Activated T-helper 1 cell treated with anti-CD3 and anti-CD28 coated beads, Interleukin-2, amount 50 U/mL, for 16 hours (primary cell): ENCODE measurements at places on chromosomes 13 and 19.

- no peak for DNase-seq
These were observed 107.2 kb downstream of the NALCN start for GRCh38 chr13:101309014-101309619.

DNA sequence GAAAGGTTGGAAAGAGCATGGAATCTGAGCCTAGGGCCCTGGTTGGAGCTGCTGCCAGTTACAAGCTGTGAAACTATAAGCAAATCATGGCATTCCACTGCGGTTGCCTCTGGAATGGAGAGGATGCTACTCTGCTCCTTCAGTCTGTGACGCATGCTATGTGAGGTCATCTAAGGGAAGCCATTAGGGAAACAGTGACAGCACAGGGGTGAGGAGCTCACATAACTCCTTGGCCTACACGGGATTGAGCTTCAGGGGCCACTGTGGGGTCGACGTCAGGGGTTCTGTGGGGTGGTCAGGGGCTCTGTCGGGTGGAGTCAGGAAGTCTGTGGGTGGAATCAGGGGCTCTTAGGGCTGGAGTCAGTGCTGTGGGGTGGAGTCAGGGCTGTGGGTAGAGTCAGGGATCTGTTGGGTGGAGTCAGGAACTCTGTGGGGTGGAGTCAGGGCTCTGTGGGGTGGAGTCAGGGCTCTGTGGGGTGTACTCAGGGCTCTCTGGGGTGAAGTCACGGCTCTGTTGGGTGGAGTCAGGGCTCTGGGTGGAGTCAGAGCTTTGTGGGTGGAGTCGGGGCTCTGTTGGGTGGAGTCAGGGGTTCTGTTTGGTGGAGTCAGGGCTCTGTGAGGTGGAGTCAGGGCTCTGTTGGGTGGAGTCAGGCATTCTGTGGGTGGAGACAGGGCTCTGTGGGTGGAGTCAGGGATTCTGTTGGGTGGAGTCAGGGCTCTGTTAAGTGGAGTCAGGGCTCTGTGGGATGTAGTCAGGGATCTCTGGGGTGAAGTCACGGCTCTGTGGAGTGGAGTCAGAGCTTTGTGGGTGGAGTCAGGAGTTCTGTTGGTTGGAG is 35.8 kb upstream of the MEDAG start:
- DNase-seq: no peak

DNA sequence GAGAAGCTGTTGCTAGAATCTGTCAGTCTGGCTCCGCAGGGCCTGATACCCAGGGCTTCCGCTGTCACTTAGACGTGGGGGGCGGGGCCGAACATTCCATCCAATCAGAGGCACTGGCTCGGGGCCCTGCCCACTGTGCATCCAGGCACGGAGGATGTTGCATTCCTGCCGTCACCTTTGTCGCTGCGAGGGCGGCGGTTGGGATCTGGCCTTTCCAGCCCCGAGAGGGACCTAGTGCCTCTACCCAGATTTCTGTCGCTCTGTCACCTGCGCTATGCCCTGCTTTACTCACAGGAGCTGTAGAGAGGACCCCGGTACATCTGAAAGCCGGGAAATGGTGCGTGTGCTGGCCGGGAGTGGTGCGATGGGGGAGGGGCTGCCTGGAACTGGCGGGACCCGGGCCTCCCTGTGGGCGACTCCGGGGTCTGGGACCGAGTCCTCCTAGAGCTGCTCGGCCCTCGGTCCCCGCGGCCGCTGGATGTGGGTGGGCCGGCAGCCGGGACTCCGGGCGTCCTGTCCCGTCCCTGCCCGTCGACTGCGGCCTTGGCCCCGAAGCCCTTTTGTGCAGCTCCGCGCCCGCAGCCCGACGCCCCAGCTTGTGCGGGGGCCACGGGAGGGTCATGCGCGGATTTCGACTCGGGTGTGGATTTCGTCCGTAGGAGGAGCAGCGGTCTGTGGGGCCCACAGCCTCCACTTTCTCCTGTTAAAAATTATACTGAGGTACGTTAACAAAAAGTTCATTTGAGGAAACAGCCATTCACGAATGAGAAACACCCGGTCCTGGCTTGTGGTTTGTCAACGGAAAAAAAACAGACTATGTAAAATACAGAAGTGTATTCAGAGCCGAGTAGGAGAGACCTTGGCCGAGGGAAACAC is at the start of gene ZNF439:
TSS of gene ZNF439 (plus strand) at position 133 of the 876 bp plus-strand sequence. CDS start at position 275, 142 bp downstream.
- DNase-seq: peak; percentile 81

GRCh38 chr13:98556968-98557631 is 19.8 kb downstream of the STK24 start:
- no peak for DNase-seq

DNA sequence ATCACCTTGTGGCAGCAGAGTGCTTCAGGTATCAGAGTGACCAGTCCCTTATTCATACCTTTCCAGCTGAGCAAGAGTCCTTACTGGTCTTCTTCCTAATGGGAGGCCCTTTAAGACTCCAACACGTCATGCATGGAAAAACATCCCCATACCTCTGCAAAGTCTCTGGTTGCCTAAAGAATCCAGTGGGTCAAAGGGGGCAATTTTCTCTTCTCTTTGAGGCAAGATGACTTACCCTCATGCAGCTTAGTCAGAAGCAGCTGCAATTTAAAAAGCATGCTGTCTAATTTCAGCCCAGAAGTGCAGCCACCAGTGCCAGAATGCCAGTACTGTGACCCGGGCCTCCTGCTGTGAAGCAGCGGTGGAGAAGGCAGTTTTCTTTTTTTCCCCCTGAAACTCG is 18.7 kb downstream of the PPP5C start:
- no peak for DNase-seq

DNA sequence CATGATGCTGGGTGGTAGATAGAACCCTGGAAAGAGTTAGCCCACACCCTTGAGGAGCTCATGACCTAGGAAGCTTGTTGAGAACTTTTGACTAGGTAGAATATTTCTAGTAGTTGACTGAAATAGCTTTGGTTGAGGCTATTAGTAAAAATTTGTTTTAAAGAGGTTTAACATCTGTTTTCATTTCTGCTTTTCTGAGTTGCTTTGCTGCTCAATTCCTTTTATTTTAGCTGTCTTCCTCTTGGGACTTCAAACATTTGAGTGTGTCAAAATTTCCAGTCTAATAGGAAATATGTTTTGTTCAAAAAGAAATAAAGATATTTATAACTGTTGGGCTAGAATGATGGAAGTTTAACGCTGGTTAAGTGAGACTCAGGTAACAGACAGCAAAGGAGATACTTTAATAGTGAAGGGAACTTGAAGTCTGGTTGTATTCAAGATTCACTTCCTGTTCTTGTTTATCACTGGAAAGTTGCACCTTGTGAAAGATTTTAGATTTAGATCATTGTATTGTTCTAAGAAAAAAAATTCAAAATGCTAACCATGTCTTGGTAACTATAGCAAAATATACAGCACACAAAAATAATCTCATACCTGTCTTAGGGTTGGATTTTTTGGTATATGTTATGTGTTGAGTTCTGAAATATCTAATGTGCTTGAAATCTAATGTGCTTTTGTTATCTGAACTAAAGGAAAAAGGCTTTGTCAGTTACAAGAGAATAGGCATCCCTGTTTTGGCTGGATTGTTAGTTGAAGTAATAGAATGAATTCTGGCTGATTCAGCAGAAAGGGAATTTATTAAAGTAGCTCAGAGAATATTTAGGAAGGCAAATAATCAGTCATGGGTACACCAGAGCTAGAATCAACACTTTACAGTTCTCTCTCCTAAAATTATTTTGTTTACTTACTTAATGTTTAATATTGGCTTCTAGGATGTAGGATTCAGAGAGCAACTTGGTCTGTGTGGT is 24.4 kb upstream of the GPR18 start:
- DNase-seq: no peak

GRCh38 chr13:50082426-50083281 is 67.4 kb downstream of the KCNRG start:
- DNase-seq: peak; percentile 62

- DNase-seq: peak; percentile 5
These were observed 1.3 kb downstream of the SAFB start for GRCh38 chr19:5624018-5624663.

DNA sequence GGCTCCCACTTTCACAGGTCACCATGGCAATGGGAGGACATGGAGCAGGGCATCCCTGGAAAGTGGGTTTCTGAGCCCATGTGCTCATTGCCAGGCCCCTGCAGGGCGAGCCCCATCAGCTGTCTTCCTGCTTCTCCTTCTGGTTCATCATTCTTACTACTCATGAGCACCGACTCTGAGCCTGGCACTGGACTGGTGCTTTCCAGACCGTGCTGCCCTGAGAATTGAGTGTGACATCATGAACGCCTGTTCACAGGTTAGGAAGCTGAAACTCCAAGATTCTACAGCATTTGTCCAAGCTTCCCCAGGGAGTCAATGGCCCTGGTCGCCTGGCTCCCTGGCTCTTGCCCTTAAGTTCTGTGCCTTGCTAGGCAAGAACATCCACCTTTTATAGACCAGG is 210.4 kb upstream of the ZNF536 start:
- no peak for DNase-seq

GRCh38 chr13:109646423-109646822 is 140.0 kb downstream of the IRS2 start:
- DNase-seq: no peak

- DNase-seq: no peak
These were observed 468.9 kb upstream of the TSHZ3 start for GRCh38 chr19:31817971-31818797.

GRCh38 chr19:979318-979741 is 4.8 kb upstream of the WDR18 start:
- DNase-seq: no peak

GRCh38 chr13:62598708-62599107 is 1183.1 kb upstream of the PCDH20 start:
- DNase-seq: no peak

DNA sequence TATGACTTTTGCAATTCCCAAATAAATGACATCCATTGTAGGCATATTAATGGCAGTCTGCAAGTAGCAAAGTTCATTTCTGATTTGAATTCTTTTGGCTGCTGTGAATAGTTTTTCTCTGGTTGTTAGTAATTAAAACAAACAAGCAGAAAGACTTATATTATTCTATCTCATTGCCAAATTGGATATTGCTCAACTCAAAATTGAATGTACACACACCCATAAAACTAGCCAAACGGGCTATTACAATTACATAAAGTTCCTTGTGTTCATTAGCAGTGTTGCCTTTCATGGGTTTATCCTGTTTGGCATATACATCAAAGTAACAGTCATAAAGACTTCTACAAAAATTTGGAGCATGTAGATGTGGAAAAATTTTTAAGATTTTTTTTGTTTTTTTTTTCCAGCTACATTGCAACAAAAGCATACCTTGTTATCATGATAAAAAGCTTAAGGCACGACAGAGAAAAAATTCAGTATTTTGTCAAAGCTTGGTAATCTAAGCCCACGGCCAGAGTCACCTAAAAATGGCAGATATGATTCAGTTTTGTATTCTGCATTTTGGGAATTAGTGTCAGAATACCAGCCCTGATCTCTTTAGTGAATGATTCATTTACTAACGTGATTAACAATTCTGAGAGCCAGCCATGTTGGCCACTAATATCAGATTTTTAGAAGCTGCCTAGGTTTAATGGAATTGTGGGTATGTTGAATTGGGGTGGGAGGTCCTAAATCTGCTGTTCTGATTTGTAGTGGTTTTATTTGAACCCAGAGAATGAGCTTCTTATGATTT is 108.4 kb downstream of the KLF5 start:
- no peak for DNase-seq

DNA sequence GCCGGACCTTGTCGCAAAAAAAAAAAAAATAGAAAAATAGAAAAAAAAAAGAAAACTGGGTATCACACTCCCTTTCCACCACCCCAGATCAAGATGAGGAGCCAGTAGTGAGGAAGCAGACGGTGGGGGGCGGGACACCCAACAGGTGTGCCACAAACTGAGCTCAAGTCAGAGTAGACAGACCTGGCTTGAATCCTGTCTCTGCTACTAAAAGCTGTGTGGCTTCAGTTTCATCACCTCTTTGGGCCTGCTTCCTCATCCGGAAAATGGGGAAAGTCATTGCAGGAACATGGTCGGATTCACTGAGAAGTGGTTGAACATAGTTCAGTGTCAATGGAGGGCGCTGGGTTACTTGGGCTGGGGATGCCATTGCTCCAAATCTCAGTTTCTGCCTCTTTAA is 2.9 kb downstream of the HIF3A start:
- no peak for DNase-seq

- no peak for DNase-seq
These were observed 9.8 kb downstream of the SIGLEC10 start for GRCh38 chr19:51407511-51408131.
